ENCODE measurements at places on chromosomes 11 and 22.

- no peak for DNase-seq
These were observed 59.1 kb downstream of the CLMP start for GRCh38 chr11:123135863-123136446.

GRCh38 chr11:97570636-97571035 is 1180.8 kb downstream of the JRKL start:
- no peak for DNase-seq

DNA sequence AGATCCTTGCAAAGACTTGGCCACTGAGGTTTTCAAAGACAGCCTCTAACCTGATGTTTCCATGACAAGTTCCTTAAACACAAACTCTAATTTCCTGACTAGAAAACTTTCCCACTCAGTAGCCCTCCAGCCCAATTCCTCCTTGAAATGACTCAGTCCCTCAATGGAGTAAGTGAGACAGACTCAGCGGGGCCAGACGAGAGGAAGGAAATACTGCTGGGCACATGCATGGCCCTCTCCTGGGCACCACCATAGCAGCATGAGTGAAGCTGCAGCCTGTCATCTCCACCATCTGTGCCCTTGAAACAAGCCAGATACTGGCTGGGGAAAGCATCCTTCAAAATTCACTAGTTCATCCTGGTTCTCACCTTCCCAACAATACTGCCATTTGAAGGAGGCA is 76.2 kb upstream of the GDPD4 start:
- DNase-seq, result no peak

DNA sequence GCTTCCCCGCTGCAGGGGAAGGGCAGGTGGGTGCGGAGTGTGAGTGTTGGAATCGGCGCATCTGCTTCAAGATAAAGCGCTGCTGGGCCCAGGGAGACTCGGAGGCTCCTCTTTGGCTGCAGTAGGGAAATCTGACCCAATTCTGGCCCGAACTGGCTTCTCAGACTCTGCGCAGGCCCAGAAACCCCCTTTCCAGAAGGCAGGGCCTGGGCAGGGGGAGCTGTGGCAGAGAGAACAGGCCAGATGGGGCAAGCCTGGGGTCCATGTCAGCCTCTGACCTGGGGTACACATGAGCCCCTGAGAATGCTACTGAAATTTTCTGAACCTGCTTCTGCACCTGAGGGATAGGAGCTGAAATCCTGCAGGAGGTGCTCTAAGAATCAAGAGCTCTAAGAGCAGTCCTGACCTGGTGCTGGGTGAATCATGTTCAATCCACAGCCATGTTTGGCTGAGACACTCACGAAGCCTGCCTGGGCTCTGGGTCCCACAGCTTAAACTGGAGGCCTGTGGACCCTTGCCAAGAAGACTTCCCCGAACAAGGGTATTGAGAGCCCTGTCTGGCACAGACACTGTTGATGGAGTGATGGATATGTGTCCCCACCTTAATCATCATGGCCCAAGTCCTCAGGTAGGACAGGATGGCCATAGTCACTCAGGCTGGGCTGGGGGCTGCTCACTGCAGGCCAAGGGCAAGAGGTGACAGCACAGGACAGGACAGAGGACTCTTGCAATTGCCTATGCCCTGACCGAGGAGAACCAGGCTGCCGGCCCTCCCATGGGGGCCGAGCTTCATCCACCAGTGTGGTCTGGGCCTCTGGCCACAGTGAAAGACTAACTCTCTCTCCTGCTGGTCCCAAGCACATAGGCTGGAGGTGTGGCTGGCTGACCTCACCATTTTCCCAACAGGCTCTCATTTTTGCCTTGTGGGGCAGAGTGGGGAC is 6.9 kb downstream of the RAB3IL1 start:
- no peak for DNase-seq

- no peak for DNase-seq
These were observed 158.2 kb upstream of the E2F8 start for GRCh38 chr11:19398772-19399527.

DNA sequence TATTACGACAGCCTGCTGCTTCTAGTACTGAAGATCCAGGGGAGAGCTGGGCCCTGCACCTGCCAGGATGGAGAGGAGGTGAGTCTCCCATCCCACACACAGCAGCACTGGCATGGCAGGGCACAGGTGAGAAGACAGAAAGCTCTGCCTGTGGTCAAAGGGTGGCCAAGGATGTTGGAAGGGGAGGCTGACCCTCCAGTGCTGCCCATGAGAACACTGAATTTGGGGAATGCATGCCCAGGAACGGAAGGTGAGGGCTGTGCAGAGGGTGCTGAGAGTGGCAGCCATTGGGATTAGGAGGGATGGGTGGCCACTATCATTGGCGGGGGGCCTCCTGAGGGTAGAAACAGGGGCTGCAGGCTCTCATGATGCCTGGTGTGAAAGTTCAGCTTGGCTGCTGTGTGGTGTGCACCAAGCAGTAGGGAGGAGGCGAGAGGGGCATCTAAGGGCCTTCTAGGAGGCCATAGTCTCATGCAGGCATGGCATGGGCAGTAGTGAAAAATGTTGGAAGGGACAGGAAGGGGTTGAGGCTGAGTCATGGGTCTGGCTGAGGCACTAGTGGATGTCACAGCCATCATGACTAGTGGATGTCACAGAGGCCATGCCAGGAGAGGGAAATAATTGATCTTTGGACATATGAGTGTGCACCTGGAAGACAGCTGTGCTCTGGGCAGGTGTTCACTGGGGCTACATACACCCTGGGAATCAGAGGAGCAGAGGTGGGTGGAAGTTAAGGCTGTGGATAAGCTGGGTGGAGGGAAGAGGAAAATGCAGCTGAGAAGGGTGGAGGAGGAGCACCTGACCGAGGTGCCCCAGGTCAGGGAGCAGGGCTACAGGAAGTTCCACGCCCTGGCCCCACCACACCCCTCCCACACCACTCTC is 2.5 kb upstream of the LRRC74B start:
- no peak for DNase-seq

- DNase-seq, result no peak
These were observed 2.1 kb downstream of the MED15 start for GRCh38 chr22:20509344-20510047.

DNA sequence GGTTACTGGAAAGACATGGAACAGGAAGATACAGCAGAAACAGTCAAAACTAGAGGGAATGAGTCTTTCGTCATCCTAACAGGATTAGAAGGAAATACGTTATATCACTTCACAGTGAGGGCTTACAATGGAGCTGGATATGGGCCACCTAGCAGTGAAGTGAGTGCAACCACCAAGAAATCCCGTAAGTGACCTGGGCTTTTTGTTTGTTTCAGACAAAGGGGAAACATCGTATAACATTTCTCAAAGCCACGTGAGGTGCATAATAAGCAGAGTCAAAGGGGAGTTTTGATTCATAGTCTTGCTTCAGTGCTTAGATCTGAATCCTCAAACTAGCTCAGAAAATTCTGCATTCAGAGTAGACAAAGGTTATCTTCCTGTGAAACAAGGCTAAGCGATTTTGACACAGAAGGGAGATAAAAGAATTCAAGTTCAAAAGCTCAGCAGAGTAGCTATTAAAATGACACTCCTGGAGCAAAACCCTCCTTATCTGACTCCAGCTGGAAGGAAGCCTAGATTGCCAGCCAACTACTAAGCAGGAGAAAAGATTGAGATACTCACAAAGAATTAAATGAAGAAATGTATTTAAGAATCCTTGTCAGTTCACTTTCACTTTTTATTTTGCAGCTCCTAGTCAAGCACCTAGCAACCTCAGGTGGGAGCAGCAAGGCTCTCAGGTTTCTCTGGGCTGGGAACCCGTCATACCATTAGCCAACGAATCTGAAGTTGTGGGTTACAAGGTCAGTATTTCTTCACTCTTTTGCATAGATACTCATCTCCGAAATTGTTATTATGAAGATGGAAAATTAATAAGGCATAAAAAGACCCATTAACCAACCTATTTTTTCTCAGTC is 346.4 kb upstream of the ARHGAP42 start:
- no peak for DNase-seq

Data from LNCaP clone FGC (cell line).